ENCODE measurements at places on chromosomes 12 and 14.

GRCh38 chr12:94615260-94616181, 34.8 kb downstream of the TMCC3 start:
- DNase-seq, result no peak

DNA sequence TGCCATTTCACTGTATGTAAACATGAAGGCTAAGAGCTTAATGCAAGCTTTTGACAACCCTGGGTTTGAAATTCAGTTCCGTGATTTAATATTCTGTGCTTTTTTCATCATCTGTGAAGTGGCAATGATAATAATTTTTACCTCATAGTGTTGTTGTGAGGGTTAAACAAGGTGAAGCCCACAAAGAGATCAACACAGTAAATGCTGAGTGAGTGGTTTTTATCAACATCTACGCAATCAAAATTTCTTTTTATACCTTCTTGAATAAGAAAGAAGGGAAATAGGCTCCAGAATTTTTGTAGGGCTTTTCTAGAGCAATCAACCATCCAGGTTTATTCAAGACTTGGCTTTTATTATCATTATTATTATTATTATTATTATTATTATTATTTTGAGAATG, 490.8 kb downstream of the SOX5 start:
- DNase-seq, result no peak

DNA sequence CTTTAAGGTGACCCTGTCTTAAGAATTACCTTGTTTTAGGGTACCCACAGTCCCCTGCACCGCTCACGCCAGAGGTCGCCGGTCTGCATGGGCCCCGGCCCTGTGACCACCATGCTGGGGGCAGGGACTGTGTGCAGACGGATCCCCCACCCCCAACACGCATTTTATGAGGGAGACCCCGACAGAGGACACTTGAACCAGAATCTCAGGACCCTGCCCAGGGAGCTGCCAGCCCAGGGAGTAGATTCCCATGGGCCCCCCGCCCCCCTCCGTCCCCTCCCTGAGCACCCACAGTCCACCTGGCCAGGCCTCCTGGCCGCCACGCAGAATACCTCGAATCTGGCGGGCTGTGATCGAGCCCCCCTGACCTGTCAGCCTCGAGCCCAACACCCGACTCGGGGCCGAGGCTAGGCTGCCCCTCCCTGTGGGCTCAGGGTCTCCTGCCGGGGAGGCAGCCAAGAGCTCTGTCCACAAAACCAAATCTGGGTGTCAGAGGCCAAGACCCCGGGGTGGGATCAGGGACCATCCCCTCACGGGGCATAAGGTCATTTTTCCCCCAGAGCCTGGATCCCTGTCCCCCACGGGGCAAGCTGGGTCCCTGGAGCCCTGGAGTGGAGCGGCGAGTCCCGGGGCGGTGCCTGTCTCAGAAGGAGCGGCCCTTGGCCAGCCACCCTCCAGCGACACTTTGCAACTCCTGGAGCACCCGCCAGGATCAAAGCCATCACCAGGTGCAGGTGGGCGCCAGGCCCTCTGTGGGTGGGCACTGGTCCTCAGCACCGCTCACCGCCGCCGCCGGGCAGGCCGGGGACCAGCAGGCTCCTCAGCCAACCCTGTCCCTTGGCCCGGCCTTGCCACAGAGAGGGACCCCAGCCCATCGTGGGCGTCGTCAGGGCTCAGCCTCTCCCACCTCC, 155.8 kb upstream of the PKP2 start:
- no peak for DNase-seq

GRCh38 chr12:52009081-52009751, 2.5 kb downstream of the TAMALIN start:
- DNase-seq, result no peak

- no peak for DNase-seq
These were observed 6.8 kb upstream of the NR4A1 start for GRCh38 chr12:52044292-52044983.

DNA sequence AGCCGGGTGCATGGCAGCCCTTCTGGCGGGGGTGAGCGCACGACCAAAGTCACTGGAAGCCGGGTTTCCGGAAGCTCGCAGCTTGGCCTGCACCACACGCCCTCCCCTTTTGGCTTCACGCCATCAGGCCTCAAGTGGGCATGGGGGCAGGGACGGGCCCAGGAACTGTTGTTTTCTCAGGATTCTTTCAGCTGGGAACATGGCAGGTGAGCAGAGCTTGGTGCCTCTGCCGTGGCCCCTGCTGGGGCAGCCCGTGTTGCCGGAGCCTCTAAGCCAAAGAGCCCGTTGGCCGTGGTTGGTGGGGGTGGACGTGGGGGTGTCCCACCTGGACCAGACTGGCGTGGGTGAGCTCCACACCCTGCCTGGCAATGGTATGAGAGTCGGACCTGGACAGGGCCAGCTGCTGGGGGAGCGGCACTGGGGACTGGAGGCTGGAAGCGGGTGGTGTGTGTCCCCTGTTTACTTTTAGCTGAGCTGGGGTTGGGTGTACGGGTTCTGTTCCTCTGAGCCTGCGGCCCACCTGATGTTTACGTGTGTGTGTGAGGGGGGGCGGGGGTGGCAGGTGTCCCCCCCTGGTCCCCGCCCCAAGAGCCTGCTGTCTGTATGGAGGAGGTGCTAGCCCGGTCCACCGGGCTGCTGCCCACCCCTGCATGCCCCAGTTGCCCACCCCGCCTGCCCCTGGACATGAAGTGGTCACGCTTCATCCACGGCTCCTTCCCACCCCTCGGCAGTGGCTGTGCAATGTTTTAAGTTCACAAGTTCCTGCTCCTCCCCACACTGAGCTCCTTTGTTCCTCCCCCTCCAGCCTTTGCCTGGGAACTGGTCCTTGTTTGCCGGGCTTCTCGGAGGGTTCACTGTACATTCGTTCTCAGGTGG, 28.7 kb upstream of the PLD4 start:
- DNase-seq, result no peak

GRCh38 chr12:53172352-53172751, 8.2 kb upstream of the ZNF740 start:
- DNase-seq, result no peak

All from stimulated activated CD4-positive, alpha-beta T cell treated with anti-CD3 and anti-CD28 coated beads, TNF-alpha, amount 100 ng/mL, for 1 hour (primary cell).